SJSA1 (cell line): ENCODE measurements at places on chromosomes 6 and 20. TPM values are rescaled to one million over a fixed set of nuclear protein-coding genes. Genes with fewer than 3 reads are reported as not detected.

The SNAP25 gene
- total RNA-seq = 3.9 and 13.9 TPM in 2 replicates

The TSHZ2 gene
- total RNA-seq = not detected in 2 replicates

The MROH8 gene
- total RNA-seq = 2.3 and 5.1 TPM in 2 replicates

The BMP7 gene
- total RNA-seq = not detected in 2 replicates

The PKIB gene
- total RNA-seq = not detected in 2 replicates

The SOBP gene
- 0.31 and 1.4 TPM in 2 replicates for total RNA-seq

The SLC26A8 gene
- total RNA-seq = not detected in 2 replicates

The MOG gene
- not detected in 2 replicates for total RNA-seq

The STX11 gene
- 8.2 and 9.7 TPM in 2 replicates for total RNA-seq

The ARFGEF3 gene
- not detected in 2 replicates for total RNA-seq

The LHFPL5 gene
- total RNA-seq = not detected in 2 replicates

The HINT3 gene
- 16.9 and 26.2 TPM in 2 replicates for total RNA-seq

The FHL5 gene
- total RNA-seq = not detected in 2 replicates

The RCAN2 gene
- total RNA-seq = 19.6 and 20.8 TPM in 2 replicates

The C6orf58 gene
- total RNA-seq = not detected in 2 replicates

The SSR1 gene
- total RNA-seq = 153 and 169 TPM in 2 replicates

GRCh38 chr20:35328689-35329088, 36.5 kb upstream of the FAM83C start:
- DNase-seq = no peak

DNA sequence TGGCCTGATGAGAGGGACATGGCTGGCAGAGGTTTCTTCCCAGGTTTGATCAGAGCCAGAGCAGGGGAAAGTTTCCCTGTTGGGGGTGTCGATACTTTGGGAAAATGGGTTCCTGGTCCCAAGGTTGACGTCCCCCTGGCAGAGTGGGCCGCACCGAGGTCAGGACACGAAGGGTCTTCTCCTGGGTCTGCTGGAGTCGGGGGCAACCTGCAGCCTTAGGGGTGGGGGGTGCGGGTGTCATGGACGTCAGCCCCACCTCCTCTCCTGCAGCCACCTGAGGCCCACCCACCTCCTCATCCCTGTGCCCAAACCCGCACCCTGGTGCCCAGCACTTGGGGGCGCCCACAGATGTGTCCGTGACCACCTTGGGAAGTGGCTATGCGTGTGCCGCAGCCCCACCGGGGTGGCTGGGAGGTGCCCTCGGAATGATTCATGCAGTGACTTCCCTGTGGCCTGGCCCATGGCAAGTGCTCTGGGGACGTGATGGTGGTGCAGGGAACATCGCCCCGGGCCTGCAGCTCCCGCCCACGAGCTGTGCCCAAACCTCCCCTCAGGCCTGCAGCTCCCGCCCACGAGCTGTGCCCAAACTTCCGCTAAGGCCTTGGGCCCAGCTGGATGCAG, 64.9 kb downstream of the YTHDF1 start:
- no peak for DNase-seq

- DNase-seq = no peak
These were observed 1001.9 kb upstream of the FLRT3 start for GRCh38 chr20:15339264-15339663.

GRCh38 chr6:3190779-3191178, 33.4 kb upstream of the TUBB2A start:
- DNase-seq = no peak

- DNase-seq = no peak
These were observed 1.8 kb downstream of the MOCS1 start for GRCh38 chr6:39932386-39932910.

DNA sequence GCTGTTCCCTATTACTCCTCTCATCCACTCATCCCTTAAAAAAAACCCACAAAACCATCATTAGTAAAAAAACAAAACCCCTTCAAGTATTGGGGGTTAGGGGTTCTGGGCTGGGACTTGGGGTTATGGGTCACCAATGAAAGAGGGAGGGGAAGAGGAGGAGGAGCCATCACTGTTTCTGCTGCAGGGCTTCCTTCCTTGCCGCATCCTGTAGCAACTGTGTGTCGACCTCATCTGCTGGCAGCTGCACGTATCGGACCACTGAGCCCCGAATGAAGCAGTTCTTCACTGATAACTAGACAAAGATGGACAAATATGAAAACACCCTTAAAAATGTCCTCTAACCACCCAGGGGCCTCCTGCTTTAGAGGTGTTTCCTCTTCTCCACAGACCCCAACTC, 2.0 kb upstream of the VARS1 start:
- no peak for DNase-seq

GRCh38 chr6:28212510-28213212, 12.4 kb upstream of the ZSCAN9 start:
- peak; percentile 65 for DNase-seq

GRCh38 chr6:77536701-77537100, 73.4 kb upstream of the HTR1B start:
- no peak for DNase-seq

DNA sequence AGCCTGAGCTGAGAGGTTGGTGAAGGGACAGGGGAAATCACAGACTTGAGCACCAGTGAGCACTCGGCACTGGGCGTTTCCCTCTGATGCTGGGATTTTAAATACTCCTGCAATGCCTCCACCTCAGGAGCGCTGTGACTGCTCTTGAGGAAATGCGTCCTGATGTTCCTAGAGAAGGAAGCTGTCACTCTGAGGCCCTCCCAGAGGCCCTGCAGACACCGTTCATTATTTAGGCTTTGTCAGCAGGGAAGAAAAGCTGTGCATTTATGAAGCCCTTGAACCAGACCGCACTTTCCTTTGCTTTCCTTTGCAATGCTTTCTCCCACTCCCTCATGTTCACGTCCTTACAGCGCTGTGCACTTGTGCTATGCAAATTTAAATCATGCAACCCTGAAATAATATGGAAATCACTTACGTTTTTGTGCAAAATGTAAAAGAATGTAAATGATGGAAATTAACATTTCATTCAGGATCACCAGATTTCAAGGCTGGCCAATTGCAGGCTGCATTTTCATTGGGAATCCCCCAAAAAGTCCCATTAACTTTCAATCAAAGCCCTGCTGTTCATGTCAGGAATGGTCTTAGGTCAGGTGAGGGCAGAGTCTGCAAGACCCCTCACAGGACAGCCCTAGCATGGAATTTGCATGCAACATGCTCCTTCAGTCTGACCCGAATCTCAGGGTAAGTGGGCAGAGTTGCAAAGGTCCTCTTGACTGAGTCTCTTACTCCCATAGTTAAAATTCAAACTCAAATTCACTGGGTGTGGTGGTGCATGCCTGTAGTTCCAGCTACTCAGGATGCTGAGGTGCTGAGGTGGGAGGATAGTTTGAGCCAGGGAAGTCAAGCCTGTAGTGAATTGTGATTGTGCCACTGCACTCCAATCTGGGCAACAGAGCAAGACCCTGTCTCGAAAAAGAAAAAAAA, 45.8 kb upstream of the SYNDIG1 start:
- DNase-seq = no peak

GRCh38 chr20:1394686-1395085, 1.8 kb upstream of the FKBP1A start:
- DNase-seq = no peak

- DNase-seq = no peak
These were observed 30.2 kb upstream of the MPC1 start for GRCh38 chr6:166412911-166413384.

- no peak for DNase-seq
These were observed 69.5 kb upstream of the ELOVL5 start for GRCh38 chr6:53418288-53418687.

- no peak for DNase-seq
These were observed 209.0 kb downstream of the SYNE1 start for GRCh38 chr6:152428126-152428525.

GRCh38 chr6:15426395-15426794, 180.5 kb downstream of the JARID2 start:
- no peak for DNase-seq

DNA sequence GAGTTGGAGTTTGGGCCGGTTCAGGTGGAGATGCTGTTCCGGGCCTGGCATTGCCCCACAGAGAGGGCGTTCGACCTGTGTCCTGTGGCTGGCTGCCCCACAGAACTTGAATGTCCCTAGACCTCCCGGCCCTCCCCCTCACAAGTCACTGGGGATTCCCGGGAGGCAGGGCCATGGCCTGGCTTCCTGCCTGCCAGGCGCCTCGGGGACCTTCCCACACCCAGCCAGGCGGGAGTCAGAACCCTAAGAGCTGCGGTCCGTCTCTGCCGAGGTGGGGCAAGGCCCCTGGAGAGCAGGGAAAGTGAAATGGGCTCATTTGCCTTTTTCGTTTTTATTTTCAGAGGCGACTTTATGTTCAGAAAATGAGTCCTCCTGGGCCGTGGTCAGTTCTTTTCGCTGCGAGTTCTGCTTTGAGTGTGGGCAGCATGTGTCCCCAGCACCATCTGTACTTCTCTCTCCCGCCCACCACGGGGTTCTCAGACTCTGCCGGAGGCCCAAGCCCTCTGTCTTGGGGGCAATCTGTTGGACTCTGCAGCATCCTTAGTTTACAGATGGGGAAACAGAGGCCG, 8.5 kb downstream of the RBM38 start:
- DNase-seq = no peak

DNA sequence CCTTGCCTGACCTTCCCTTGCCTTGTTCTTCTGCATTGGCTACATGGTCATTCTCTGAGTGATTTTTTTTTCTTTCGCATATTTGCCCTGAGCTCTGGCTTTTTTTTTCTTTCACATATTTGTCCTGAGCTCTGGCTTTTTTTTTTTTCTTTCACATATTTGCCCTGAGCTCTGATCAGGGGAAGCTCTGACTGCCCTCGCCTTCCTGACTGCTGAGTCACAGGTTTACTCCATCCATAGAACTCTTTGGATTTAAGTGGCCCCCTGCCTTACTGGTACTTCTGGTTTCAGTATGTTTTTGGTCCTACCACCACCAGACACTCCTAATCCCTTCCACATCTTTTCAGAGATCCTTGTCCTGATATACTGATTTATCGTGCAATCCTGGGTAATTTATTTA, 201.1 kb downstream of the OGFRL1 start:
- DNase-seq = peak; percentile 87

DNA sequence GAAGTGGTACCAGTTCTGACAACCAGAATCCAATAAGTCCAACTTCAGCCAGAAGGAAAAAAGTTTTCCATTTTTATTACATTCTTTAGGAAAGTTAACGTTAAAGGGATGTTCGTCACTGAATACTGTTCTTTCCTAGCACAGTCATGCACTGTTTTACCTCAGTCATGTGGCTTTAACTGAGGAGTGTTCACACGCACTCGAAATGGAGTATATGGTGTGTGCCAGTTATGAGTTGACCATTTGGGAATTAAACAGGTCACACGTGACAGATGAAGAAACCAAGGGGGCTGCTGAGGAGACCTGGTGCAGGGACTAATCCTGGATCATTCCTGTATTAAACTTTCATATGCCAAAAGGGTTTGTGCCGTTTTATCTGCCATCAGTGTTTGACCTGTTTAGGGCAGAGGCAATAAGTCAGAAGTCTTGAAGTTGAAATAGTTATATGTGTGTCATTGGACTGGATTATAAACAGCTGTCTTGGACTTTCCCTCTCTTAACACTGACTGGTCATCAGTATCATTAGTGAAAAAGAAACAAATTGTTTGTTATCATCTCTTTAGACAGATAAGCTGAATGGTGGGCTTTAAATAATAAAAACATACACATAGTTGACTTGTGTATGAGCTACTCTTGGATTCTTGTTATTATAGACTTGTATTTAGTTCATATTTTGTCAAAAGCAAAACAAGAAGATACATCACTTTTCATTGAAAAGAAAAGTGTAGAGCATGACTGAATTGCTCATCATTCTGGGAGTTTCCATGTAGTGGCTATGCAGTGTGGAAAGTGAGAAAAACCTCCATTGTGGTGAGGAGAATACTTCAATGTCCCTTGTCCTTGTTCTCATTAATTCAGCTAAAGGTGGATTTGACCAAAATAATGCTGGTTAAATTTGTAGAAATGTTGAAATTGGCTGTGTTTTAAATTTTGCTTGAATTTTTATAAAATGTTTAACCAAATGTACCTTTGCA, 123.5 kb upstream of the SAMD5 start:
- DNase-seq = no peak

DNA sequence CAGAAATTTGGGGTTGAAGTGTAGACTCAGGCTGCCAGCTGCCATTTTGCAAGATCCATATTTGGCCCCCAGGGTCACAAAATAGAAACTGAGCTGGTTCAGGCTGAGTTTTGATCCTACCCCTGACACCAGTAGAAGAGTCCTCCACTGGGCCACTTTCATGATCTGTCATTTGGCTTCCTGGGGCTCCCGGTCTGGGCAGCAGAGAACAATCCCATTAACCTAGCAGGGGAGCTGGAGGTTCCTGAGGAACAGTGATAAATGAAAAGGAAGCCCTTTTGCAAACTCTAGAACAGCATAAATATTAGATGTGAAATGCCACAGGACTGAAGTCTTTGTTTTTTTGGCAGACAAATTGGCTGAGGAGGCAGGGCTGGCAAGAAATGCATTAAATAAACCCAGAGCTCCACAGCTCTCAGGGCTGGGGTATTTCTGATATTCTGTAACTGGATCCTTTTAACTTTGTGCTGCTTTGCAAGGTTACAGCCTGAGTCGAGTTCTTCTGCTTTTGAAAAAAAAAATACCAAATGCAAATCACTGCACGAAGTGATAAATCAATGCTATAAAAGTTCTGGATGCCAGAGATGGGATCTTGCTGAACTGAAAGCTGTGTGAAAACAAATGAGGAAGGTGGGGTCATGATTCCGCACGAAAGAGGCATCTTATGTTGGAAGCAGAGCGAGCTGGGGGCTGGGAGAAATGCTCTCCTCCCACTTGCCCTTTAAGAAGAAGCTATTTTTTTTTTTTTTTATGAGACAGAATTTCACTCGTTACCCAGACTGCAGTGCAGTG, 64.4 kb downstream of the SULF2 start:
- no peak for DNase-seq

GRCh38 chr6:156316583-156317125, 460.5 kb upstream of the ARID1B start:
- DNase-seq = no peak

DNA sequence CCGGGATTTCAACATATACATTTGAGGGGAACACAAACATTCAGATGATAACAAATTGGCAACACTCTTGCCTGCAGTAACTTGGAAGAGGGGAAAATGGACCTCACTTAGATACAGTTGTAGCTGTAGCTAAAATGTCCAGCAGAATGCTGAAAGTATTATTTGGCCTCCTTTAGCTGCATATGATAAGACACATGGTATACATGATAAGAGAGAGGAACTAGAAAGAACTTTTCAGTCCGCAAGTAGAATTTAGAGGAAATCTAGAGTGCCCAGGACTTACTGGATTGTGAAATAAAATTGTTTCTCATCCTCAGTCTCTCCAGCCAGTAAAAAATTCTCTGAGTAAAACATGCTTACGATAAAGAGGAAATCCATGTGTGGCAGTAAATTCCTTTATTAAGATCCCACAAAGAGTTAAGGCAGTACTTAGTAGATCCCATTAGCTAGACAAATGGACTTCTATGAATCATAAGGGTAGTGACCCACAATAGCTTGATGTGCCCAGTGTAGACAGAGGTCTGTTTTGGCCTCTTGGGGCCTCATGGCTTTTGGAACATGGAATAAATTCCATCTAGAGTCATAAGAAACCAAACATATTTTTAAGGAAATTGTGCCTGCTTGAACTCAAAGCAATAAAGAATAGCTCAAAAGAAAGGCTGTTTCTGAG, 87.9 kb upstream of the RBM24 start:
- no peak for DNase-seq

GRCh38 chr6:137099689-137100403, 55.1 kb upstream of the IL20RA start:
- DNase-seq = no peak
